ENCODE measurements at places on chromosomes 5 and 9.

GRCh38 chr9:3662671-3663070 is 136.9 kb upstream of the RFX3 start:
- no peak for DNase-seq

- no peak for DNase-seq
These were observed 182.9 kb upstream of the TNC start for GRCh38 chr9:115300874-115301273.

GRCh38 chr9:79028101-79028500 is 543.7 kb upstream of the TLE4 start:
- no peak for DNase-seq

DNA sequence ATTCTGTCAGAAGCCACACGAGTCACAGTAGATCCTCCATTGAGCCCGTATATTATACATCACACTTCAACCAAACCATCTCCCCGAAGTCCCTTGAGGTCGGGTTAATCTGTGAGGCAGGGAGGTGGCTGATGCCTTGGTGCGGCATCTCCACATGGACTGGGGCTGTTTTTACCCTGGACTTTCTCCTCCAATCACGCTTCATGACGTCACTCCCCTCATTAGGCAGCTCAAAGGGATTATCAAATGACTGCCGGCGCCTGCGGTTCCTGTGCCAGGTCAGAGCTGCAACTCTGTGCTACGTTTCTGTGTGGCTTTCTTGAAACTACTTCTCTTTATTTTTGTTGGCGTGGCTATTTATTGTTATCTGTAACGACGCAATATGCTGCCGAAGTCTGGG is 53.7 kb downstream of the TMOD1 start:
- no peak for DNase-seq

GRCh38 chr9:9352877-9353481 is 1259.8 kb downstream of the PTPRD start:
- DNase-seq, result peak; percentile 3

- no peak for DNase-seq
These were observed 1.1 kb downstream of the TGFBR1 start for GRCh38 chr9:99106044-99106375.
